ENCODE measurements at places on chromosomes 5 and 9.

DNA sequence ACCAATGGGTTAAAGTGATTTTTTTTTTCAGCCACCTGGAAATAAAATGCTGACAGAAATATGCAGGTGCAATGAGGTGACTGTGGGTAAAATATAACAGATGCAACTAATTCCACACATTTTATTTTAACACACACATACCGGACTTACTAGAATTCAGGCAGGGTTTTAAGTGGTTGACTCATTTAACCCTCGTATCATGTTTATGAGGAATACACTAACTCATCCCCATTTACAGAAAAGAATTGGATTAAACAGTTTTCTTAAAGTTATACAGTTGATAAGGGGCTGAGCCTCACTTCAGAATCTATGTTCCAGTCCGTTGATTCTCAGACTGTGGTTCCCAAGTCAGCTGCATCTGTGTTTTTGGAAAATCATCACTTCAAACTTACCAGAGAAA, 207.5 kb downstream of the CHSY3 start:
- DNase-seq: no peak

GRCh38 chr9:126428534-126429175, 102.0 kb downstream of the MVB12B start:
- no peak for DNase-seq

DNA sequence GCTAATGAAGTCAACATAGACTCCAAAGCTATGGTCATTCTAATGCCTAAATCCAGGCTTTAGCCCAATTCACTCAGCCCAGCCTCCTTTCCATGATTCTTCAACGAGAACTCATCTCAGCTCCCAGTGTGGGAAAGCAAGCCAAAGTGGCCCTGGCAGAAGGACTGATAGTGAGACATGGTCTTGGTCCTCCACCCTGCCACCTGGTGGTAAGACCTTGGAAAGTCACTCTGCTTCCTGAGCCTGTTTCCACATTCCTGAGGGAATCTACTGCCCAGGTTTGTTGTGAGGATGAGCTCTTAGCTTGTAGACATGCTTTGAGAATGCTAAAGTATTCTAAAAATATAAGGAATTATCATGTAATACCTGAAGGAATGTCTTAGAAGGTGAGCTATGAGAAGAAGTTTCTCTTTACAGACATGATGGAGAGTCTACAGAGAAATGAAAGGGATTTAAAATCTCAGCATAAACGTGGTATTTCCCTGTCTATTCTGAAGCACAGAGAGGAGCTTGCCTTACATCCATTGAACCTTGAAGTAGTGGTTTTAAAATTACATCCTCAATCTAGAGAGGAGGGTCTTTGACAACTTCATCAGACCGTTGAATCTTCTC, 173.5 kb downstream of the TRIM32 start:
- no peak for DNase-seq

GRCh38 chr5:65925601-65926275, 637 bp upstream of the ERBIN start:
- peak; percentile 44 for DNase-seq

- no peak for DNase-seq
These were observed 997.7 kb downstream of the PTPRD start for GRCh38 chr9:9615086-9615485.

DNA sequence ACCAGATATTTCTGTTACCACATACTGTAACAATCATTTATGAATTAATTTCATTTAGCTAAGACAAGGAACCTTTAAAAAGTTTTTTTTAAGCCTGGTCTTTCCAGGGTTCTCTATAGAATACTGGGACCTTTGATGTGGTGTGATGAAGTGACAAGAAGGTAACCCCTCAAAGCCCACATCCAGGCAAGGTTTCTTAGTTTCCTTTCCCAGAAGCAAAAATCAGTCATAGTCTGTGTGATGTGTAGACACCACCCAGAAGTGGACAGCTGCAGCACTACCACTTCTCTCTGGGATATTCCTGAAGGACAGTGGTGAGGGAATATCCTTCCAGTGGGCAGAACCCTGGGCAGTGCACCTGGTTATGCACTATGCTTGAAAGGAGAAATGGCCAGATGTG, 115.6 kb downstream of the TTC39B start:
- no peak for DNase-seq

DNA sequence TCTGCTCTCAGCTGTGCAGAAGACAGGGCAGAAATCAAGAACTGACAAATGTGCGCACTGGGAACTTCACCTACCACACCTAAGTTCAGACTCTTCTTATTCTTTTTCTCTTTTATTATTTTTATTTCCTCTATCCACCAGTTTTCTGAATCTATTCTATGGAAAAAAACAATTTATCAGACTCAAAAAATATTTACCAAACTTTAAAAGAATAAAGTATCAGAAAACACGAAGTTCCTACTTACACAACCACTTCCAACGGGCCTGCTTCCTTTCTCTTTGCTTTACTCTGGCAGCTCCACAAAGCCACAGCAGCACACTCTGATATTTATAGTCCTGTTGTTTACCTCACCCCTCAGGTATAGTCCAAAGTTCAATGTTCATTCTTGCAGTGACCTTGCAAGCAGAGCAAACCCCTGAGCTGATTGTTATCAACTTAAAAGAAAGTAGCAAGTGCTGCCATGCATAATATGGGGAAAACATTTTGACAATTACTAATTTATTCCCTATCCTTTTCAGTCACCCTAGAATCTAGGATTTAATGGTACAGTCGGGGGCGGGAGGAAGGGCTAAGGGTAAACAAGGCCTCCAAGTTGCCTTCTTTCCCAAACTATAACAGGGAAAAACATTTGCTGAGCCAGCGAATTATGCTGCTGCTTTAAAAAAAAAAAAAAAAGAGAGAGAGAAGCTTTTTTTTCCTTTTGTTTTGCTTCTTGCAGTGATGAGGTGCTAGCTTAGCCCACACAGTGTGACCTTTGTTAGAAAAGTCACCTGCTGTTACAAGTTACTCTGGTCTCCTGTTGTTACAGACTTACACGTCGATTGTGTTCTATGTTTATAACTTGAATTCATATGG, at the start of gene SELENOP:
SELENOP (minus strand) TSS at position 302 of the 856 bp plus-strand sequence. CDS start 3,539 bp downstream, outside the sequence.
- DNase-seq: peak; percentile 61

- no peak for DNase-seq
These were observed 124.3 kb upstream of the SLC24A2 start for GRCh38 chr9:19913151-19913550.

DNA sequence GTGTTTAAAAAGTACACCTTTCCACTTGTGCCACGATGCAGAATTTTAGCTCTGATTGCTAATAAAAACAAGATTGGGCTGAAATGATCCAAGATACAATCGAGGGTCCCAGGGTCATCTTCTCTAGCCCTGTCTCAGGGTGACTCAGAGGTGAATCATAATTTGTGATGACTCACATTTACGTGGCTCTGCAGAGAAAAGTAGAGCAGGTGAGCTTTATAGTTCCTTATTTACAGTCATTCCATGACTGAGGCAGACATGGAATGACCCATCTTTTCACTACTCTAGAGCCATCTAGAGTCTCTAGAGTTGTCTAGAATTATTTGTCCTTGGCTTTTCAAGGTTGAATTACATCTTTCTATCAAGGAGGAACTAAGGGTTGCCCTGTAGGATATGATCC, 155.2 kb downstream of the GAS1 start:
- no peak for DNase-seq

- DNase-seq: peak; percentile 63
These were observed 13.7 kb downstream of the TRIO start for GRCh38 chr5:14156650-14157492.

DNA sequence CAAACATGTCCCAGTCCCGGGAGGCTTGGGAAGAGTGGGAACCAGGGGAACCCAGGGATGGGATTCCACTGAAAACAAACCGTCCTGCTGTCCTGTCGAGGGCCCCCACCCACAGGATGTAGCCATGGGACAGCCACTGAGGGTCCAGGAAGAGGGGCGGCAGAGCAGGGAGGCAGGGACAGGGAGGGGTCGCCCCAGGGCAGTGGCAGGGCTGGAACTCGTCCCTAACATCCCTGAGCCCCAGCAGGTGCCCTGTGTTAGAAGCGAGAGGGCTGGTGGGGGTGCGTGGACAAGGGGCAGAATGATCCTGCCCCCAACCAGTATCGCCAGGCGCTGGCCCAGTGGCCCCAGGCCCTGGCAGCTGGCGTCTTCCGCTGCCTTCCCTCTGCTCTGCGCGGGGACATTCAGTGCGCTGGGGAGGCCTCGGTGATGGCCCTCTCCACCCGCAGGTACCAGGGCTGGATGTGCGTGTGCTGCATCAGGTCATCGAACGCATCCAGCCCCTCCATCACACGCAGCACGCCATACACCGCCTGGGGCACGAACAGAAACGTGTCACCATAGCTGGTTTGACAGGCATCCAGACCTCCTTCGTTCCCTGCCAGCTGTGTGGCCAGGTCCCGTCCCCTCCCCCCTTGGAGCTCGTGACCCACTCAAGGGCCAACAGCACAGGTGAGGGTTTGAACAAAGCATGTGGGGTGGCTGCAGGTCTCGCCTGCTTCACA, 6.6 kb downstream of the PTGES2 start:
- DNase-seq: no peak

- peak; percentile 46 for DNase-seq
These were observed 58.5 kb downstream of the ZNF462 start for GRCh38 chr9:106921341-106921899.

- DNase-seq: no peak
These were observed 42.2 kb upstream of the LCP2 start for GRCh38 chr5:170339780-170340167.

DNA sequence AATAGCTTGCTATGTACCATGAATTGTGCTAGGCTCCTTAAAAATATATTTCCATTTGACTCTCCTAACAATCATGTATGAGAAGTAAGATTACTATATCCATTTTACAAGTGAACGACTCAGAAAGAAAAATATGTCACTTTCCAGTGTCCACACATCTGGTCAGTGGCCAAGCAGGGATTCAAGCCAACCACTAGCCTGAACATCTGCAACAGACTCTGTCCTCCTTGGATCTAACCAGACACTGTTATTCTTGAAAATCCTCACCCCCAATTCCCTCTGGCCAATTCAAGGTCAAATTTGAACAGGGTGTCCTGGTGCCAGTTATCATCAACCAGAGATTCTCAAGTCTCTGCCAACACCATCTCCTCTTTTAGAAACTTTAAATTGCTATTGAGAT, 344.1 kb upstream of the WWC1 start:
- DNase-seq: no peak

- DNase-seq: no peak
These were observed 44.0 kb downstream of the RASA1 start for GRCh38 chr5:87311405-87312279.

GRCh38 chr5:33611877-33612276, 171.1 kb downstream of the TARS1 start:
- DNase-seq: no peak

DNA sequence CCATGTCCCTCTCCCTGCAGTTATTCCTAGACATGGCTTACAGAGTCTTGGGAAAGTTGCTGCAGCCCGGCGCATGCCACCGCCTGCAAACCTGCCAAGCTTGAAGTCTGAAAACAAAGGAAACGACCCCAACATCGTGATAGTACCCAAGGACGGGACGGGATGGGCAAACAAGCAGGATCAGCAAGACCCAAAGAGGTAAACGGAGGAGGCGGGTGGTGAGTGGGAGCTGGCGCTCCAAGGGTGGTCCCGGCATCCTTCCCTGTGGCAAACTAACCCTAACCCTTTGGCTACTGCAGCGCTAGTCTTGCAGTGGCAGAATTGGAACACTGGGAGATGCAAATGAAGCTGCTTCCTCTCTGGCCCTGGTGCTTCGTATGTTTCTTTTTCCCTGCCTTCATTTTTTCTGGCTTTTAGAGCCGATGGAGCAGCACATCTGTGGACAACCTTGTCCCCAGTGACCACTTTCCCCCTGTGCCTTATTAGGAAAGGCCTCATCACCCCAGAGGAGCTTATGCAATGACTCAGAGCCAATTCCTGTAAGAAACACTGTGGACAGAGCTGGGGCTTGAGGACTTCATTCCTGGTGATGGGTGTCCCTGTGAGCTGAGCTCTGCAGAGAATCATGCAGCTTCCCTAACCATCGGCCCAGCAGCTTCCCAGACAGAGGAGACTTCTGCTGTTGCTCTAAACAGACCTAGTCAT, 38.9 kb downstream of the PRRC2B start:
- no peak for DNase-seq

GRCh38 chr5:102975045-102975444, 144.9 kb downstream of the GIN1 start:
- DNase-seq: peak; percentile 13

DNA sequence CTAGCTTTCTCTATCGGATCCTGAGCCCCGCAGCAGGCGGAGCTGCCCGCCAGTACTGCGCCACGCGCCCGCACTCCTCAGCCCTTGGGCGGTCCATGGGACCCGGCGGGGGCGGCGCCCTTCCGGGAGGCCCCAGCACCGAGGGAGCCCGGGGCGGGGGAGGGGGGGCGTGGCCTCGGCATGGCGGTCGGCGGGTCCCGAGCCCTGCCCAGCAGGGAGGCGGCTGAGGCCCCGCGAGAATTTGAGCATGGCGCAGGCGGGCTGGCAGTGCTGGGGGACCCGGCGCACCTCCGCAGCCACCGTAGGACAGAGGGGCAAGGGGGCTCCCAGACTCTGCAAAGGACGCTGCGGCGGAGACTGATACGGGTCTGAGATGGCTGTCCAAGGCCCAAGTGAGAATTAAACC, 6.8 kb downstream of the ZDHHC11B start:
- no peak for DNase-seq

DNA sequence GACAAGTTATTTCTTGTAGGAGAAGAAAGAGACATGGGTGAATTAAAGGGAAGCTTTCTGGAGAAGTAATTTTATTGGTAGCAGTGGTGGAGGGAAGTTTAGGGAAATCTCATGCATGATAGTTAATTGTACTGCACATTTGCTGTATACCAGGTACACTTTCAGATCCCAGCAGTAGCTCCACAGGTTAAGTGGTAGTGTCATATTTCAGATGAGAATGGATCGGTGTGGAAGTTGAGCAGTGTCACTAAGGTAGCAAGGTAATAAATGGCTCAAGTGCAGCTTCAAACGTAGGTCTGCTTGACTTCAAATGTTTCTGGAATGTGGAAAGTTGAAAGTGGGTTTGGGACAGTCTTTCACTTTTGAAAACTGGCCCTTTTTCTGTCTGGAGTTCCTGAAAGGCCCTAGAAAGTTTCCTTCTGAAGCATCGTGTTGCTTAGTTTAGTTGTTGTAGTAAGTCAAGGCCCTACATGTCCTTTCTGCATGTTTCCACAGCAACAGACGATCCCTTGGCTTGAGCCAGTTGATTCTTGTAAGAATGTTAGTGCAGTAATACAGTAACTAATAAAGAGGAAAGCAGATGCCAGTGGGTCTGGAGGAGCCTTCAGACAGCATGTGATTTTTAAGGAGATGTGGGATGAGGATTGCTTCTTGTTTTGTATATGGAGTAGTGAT, 3.7 kb downstream of the CLTA start:
- no peak for DNase-seq

GRCh38 chr9:23686257-23686656, 139.8 kb downstream of the ELAVL2 start:
- DNase-seq: no peak

GRCh38 chr5:115431116-115431515, 113.5 kb downstream of the FEM1C start:
- DNase-seq: no peak

- DNase-seq: no peak
These were observed 115.5 kb upstream of the SPEF2 start for GRCh38 chr5:35502206-35502605.

GRCh38 chr9:99748266-99748665, 73.4 kb upstream of the NR4A3 start:
- no peak for DNase-seq

Measured in NCI-H2107 (cell line).